ENCODE measurements at places on chromosomes 5 and 9. TPM values are rescaled to one million over a fixed set of nuclear protein-coding genes. Genes with fewer than 3 reads are reported as not detected.

- H3K27me3 ChIP-seq: peaks cover 2% of the 10 kb centered on the region
- H3K4me3 ChIP-seq: no peak overlapping the region
- no peak overlapping the region for H3K27ac ChIP-seq
- no peaks in the 10 kb centered on the region for H3K4me1 ChIP-seq
- DNase-seq: no peak
- no peaks in the 10 kb centered on the region for H3K36me3 ChIP-seq
Measured at GRCh38 chr5:163347671-163348070, 89.7 kb upstream of the CCNG1 start.

GRCh38 chr5:167923396-167923795 is 368.0 kb upstream of the WWC1 start:
- no peak overlapping the region for H3K27ac ChIP-seq
- no peak overlapping the region for H3K4me3 ChIP-seq
- H3K4me1 ChIP-seq: no peaks in the 10 kb centered on the region
- H3K36me3 ChIP-seq: no peaks in the 10 kb centered on the region
- no peak for DNase-seq
- no peaks in the 10 kb centered on the region for H3K27me3 ChIP-seq

DNA sequence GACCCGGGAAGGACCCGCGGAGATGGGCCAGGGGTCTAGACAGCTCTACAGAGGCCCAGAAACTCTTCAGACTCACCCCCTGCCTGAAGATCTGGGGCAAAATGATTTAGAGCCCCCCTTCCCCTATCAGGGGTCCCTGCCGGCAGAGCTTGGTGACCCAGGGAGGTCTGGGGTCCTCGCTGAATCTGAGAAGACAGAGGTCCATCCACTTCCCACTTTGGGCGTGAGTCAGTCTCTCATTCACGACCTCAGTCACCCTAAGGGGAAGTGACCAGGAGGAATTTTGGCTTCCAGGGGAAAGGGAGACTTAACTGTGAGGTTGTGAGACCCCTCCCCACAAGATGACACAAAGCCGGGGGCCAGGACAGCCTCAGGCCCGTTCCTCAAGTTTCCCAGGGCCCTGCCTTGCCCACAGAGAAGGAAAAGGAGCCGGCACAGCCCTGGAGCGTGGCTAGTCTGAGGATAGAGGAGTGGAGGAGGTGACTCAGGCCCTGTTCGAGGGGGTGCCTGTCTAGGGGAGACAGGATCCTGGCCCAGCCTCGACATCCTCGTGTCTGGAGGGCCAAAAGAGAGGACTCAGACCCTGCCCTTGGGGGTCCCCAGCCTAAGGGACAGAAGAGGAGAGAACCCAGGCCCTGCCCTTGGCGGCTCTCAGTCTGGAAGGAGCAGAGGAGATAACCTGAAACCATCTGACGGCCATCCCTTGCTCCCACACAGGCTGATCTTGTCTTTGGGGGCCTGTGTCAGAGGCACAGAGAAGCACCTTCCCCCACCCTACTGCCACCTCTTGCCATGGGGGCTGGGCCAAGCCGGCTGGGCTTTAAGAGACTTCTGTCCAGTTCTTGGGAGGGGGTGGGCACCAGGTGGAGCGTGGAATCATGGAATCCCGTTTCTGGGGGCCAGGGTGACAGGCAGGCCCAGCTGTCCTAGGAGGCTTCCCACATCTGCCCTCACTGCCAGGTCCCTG is 889 bp downstream of the PDLIM4 start:
- no peaks in the 10 kb centered on the region for H3K36me3 ChIP-seq
- peaks cover 16% of the 10 kb centered on the region for H3K27me3 ChIP-seq
- no peak overlapping the region for H3K27ac ChIP-seq
- peak overlapping the region; percentile 21 for H3K4me3 ChIP-seq
- no peak for DNase-seq

DNA sequence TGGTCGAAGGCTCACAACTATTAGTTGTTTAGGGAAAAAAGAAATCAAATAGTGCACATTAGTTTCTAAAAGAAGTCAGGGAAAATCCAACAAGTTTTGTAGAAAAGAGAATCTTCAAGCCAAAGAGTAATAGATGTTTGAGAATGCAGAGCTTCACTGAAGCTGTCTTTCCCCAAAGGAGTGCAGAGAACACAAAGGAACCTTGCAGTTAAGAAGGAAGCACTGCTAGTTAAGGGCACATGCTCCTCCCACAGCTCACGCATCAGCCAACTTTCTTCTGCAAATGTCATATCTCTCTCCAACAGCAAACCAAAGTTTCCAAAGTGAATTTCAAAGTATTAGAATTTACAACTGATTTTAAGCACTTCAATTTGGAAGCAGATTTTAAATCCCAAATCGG is 116.4 kb upstream of the FST start:
- no peak overlapping the region for H3K27ac ChIP-seq
- no peaks in the 10 kb centered on the region for H3K4me1 ChIP-seq
- no peaks in the 10 kb centered on the region for H3K36me3 ChIP-seq
- H3K4me3 ChIP-seq: no peak overlapping the region
- DNase-seq: no peak

DNA sequence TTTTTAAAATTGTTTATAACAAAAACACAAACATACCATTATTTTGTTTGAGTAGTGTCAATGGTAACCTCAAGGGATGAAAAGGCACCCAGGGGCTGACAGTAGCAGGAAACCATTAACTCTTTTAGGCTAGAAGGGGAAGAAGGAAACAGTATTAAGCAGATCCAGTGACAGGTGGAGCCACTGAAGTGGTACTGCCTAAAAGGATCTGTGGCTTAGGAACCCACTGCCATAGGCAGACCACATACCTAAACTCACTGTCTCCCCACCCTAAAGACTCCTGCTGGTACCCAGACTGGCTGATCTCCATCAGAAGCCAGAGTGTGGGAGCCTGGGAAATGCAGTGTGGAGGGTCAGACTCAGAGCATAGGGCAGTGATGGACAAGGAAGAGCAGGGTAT is 13.5 kb downstream of the RLN1 start:
- H3K4me1 ChIP-seq: peaks cover 23% of the 10 kb centered on the region
- no peak for DNase-seq
- no peak overlapping the region for H3K27ac ChIP-seq
- peaks cover 26% of the 10 kb centered on the region for H3K36me3 ChIP-seq
- peak overlapping the region; percentile 61 for H3K4me3 ChIP-seq

- H3K4me3 ChIP-seq: no peak overlapping the region
- DNase-seq: no peak
- H3K27me3 ChIP-seq: peaks cover 80% of the 10 kb centered on the region
- H3K36me3 ChIP-seq: peaks cover 3% of the 10 kb centered on the region
- no peak overlapping the region for H3K27ac ChIP-seq
Measured at GRCh38 chr5:146334074-146334533, 4.5 kb upstream of the POU4F3 start.

- no peaks in the 10 kb centered on the region for H3K36me3 ChIP-seq
- peaks cover 21% of the 10 kb centered on the region for H3K27me3 ChIP-seq
- no peak overlapping the region for H3K4me3 ChIP-seq
Measured at GRCh38 chr5:108711898-108712297, 35.8 kb upstream of the FER start.

Gene SLC36A3
- total RNA-seq: not detected

DNA sequence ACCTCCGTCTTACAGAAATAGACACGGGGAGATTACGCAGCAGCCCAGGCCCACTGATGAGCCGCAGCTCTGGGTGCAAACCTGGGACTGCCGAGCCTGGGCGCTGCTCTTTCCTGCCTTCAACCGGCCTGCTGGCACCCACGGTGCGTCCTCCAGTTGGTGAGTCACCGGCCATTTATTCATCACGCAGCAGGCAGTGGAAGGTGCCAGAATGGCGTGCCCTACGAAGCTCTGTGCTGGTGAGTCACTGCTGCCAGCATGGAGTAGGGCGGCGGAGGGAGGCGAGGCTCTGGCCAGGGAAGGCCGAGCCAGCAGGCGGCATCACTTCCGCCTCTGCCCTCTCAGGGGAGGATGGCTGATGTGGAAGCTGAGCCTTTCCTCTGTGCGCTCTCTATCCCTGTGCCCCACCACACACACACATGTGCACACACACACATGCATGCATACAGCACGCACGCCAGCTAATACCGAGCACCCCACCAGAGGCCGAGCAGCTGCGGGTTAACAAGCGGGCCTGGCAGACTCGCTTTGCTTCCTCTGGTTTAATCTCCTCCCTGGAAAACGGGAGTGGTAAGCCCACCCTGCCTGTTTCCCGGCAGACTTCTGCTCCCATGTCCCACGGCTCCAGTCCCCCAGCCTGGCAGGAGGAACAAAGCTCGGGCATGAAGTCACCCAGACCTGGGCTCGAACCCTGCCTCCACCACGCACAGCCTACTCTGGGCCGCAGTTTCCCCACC is 39.2 kb downstream of the OLFM1 start:
- H3K4me1 ChIP-seq: no peaks in the 10 kb centered on the region
- no peaks in the 10 kb centered on the region for H3K27me3 ChIP-seq
- no peak overlapping the region for H3K4me3 ChIP-seq

All from activated naive CD8-positive, alpha-beta T cell treated with anti-CD3 and anti-CD28 coated beads, Interleukin-2, amount 10 ng/mL, durations not matched to agents 7 days and 5 days (primary cell).